ENCODE measurements at places on chromosomes 4 and X.

GRCh38 chr4:100086766-100087431 is 103.4 kb downstream of the DDIT4L start:
- no peak for DNase-seq

DNA sequence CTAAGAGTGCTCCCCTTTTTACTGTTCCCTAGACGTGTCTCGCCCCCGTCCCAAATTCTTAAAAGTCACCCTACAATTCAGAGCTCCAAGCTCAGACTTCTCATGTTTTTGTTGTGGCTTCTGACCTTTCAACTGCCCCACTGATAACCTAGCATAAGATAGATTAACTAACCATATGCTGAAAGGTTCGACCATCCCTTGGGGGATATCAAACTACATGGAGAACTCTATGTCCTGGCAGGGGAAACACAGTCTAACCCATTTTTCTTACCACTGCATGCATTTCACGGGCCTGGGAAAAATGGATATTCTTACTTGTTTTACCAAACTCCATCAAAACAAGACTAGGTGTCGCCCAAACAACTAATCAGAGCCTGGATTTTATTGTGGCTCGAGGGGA is 236.4 kb upstream of the MID1 start:
- no peak for DNase-seq

- DNase-seq, result no peak
These were observed 164.1 kb downstream of the GASK1B start for GRCh38 chr4:158008551-158009218.

DNA sequence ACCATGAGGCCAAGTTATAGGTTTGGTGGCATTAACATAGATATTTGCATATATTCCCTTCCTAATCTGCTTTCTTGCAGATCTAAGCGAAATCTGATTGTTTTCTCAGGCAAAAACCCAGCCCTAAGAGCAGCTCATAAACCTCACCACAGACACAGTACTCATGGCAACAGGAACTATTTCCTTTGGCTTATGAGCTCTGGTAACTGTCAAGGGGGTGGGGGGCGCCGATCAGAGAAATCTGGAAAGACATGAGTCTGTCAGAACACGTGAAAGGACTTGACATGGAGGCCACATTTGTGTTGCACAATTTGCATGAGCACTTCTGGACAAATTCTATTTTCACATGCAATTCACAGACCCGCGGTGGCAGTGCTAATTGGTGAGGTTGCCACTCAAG is 83.7 kb downstream of the MGST2 start:
- DNase-seq, result no peak

DNA sequence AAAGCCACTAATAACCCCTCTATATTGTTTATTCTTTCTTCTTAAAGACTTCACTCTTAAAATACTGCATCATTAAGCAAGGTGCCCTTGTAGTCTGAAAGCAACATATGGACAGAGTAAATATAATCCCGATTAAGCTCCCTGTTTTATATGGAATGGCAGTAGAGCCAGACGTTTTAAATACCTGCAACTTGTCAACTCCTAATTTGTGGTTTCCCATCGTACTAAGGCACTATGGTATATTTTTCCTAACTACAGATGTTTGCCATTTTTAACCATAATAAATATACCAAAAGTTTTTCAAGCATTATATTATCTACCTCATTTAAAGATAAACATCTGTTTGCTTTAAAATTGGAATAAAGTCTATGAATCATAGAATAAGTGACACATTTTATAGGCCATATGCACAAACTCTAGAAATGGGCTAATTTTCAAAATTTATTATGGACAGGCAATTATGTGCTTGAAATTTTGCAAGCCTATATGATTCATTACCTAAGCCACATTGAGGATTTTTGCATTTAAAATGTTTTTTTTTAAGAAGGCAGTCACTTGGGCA is 194.6 kb downstream of the FRMPD4 start:
- DNase-seq, result no peak

DNA sequence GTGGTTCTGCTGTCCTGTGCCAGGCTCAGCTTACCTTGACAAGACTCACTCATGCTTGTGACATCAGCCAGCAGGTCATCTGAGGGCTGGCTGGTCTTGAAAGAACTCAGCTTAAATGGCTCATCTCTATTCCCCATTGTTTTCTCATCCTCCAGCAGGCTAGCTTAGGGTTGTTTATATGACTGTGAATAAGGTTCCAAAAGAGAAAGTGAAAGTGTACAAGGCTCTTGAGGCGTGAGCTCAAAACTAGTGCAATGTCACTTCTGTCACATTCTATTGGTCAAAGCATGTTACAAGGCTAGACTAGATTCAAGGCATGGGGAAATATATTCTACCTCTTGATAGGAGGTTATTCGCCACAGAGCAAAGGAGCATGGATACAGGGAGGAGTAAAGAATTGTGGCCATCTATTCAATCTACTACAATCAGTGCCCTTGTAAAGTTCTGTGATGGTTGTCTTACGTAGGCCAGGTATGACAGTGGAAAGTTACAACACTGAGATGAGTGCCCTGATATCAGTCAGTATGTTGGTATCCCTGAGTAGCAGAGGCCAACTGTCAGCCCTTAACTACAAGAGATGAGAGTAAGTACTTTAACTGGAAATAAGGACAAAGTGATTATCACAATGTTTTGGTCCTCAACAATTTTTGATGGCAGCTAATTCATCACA is 19.8 kb upstream of the TMLHE start:
- DNase-seq, result no peak

DNA sequence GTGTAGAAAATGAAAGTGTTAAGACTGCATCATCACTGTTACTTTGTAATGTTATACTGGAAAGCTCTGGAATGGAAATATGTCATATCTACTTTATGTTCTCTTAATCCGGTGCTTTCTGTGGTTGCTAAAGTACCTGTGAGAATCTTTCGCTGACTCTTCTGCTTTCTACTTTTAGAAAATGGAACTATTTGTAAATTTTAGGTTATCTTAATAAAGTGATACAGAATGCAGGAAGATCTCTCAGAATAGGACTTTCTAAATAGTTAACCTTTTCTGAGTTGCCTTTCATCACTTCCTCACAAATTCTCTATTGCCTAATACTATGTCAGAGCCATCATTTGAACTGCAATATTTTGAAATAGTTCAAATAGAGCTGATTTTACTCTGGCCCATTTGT is 69.3 kb downstream of the BMP2K start:
- DNase-seq, result no peak

DNA sequence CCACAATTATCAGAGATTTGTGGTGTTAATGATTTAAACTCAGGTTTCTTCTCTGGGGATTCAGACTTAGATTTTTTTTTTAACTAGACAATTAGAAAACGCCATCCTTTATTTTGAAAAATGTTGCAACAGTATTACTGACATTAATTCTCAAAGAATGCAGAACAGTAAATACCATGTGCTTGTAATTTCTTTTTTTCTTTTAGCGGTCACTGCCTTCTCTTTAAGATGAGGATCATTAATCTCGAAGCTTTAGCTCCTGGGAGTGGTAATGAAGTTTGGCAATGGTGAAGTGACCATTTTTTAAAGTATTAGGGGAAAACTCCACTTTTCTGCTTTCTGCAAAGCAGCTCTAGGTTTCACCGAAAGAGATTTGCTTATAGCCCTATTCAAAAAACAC is 164.0 kb upstream of the MBNL3 start:
- no peak for DNase-seq

GRCh38 chr4:52126966-52127365 is 75.9 kb downstream of the SPATA18 start:
- no peak for DNase-seq

GRCh38 chr4:69322055-69322454 is 41.8 kb downstream of the UGT2B28 start:
- no peak for DNase-seq

DNA sequence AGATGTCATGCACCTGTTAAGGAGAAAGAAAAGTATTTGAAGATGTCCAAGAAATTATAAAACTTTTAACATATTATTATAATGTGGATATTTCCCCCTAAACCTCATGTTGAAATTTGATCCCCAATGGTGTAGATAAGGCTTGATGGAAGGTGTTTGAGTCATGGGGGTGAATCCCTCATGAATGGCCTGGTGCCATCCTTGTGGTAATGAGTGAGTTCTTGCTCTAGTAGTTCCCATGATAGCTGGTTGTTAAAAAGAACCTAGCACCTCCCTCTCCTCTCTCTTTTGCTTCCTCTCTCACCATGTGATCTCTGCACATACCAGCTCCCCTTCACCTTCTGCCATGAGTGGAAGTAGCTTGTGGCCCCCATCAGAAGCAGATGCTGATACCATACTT is 176.6 kb upstream of the NR3C2 start:
- DNase-seq, result no peak

DNA sequence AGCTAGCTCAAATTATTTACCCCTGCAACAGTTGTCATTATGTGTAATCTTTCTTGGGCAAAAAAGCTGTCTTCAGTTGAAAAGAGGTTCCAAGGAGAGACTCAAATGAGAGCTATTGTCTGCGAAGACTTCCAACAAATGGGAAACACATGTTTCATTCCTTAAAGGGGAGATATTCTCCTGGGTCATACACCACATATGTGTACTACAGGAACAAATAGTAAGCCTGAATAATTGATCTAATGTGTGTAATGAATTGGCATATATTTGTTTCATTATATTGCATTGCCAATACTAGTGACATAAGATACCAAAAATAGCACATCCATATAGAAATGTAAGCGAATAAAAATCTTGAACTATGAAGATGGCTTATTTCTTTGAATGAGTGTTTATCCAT is 950.9 kb upstream of the NDST4 start:
- DNase-seq, result no peak

GRCh38 chrX:117982694-117983392 is 133.8 kb downstream of the KLHL13 start:
- no peak for DNase-seq

- DNase-seq, result no peak
These were observed 119.7 kb upstream of the RBPJ start for GRCh38 chr4:26201120-26201519.

- DNase-seq, result no peak
These were observed 932 bp downstream of the GRIA2 start for GRCh38 chr4:157221426-157221894.

DNA sequence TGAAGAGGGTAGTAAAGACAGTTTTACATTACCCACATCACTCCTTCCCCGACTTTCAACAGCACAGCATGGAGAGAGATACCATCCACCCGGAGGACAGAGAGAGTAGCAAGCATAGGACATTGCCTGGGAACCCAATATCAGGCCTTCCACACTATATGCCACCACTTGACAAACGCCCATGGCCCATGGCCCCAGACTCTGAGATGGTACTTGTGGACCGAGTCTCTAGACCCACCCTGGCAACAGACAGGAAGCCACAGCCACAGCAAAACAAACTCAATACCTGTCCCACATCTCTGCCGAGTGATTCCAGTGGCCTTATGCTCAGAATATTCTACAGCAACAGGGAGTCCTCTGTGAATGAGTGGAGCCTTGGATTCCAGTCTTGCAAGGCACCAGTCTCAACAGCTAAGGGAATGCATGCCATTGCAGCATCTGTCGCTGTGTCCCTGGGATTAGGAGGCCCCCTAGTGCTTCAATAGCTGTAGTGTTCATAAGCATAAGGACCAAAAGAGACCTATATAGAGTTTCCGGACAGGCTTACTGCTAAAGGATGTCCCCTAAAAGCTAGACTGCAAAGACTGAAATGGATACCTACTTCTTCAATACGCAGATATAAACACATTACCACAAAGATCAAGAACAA is 14.7 kb upstream of the CT55 start:
- DNase-seq, result no peak

- no peak for DNase-seq
These were observed 49.0 kb downstream of the RWDD4 start for GRCh38 chr4:183610033-183610432.

- no peak for DNase-seq
These were observed 321.9 kb downstream of the HS3ST1 start for GRCh38 chr4:11106759-11107158.

GRCh38 chrX:95703696-95704095 is 980.9 kb upstream of the DIAPH2 start:
- no peak for DNase-seq

DNA sequence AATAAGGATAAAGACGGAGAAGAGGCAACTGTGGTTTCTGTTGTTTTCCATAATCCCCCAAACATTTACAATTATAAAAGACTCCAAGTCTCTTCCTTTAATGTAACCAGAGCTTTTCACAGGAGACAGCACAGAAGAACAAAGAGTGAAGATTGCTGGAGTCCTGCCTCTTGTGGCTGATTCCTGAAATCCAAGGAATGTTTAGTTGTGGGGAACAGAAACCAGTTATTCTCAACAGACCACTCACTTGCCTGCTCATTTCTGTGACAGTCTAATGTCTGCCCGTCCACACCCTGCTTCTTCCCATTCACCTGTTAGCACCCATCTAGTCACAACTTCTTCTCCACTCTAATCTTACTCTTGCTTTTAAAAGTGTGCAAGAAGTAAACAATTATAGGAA is 12.1 kb downstream of the TEX13B start:
- DNase-seq, result no peak

DNA sequence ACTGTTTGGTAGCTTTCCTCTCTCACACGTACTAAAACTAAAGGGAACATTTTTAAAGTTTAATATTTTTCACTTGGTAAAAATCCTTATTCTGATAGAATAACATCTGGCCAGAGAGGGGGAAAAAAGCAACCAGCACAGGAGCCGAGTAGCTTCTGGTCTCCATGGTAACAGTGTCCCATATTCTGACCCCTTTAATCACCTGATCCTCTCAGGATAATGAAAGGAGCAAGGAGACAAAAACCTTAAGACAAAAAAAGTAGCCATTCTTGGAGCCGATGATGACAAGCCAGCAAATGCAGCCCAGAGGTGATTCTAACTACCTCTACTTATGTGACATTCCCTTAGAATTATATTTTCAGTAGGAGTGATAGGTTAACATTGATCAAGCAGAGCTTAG is 126.6 kb downstream of the SLC39A8 start:
- DNase-seq, result no peak

GRCh38 chrX:115067812-115068211 is 50.4 kb upstream of the IL13RA2 start:
- no peak for DNase-seq

- no peak for DNase-seq
These were observed 35.2 kb downstream of the SEPTIN11 start for GRCh38 chr4:76984788-76985211.

DNA sequence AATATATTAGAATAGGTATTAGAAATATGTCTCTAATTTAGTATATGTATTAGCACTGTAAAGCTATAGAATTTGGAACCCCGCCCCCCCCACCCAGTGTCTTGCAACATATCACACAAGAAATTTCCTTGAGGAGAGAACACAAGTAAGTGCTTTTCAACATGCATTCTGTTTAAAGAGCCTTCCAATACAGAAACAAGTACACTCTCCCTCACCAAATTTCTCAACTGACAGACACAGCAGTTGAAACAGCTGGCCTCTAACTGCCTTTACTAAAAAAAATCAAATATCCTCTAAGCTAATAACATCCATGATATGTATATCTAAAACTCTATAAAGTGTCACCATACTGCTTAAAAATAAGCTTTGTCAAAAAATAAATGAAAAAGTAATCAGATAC is 12.4 kb downstream of the CAMK2D start:
- DNase-seq, result no peak

DNA sequence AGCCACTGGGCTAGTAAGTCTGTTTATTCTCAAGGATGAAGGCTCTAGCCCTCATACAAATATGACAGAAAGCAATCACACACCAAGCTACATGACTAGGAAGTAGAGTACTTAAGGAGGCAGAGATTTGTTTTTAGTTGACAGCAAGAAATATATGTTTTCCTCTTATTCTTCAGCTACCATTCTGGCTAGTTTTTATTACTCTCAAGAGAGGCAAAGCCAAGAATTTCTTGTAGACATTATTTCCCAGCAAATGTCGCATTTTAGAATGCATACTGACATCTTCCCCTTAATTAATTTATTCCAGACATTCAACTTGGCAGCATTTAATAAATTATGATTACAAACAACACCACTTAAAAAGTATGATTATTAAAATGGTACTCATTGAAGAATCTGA is 23.4 kb upstream of the FAM9C start:
- no peak for DNase-seq

All from stimulated activated CD8-positive, alpha-beta memory T cell treated with anti-CD3 and anti-CD28 coated beads, Interleukin-4, amount 100 ng/mL, for 1 hour (primary cell).